ENCODE measurements at places on chromosomes 16 and 17.

DNA sequence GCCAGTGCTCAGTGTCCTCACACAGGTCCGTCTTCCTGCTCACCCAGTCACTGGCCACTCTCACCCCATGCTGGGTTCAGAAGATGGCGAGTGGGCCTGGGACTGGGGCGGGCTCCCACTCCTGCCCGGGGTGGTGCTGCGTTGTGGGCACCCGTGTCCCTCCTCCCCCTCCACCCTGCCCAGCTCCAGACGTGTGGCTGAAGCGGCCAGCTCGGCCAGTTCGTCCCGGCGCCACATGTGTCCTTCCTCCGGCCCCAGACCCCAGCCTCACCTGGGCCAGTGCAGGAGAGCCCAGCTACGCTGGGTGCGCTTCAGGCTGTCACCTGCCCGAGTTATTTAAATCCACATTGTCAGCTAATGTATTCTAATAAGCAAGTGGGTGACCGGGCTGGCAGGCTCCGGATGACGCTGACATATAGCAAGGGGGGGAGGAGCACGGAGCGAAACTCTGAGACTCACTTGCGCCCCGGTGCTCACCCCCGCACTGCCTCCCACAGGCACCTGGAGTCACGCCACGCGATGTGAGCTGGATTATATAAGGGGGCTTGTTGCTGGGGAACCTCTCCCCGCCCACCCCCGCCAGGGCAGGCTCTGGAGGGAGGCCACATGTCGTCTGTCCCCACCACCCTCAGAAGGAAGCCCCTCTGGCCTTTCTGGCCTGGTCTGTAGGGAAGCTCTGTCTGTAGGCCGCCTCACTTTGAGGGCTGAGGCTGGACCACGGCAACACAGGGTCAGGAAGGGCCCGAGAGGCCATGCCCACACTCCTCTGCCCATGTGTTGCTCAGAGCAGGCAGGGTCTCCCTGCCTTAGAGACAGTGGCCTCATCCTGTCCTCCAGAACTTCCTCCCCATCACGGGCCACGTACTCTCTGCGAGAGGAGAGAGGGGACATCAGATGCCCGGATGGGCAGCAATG, 7.1 kb upstream of the BAIAP2 start:
- DNase-seq: peak; percentile 33

DNA sequence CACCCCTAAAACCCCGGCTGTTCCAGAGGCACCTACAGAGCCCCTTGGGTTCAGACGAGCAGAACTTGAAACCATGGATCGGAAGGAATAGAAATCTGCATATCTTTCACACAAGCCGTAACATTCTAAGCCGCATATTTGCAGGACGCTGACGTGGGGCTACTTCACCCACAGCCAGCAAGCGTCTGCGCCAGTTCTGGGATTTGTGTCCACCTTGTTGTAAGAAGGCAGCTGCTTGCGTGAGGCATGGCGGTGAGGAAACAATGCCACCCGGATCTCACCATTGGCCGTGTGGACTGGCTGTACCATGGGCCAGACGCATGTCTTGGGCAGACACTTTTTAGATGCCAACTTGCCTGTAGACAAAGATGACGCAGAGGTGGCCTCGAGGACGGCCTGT, 34.5 kb downstream of the TNFRSF13B start:
- DNase-seq: no peak

- DNase-seq: no peak
These were observed 6.0 kb downstream of the PDP2 start for GRCh38 chr16:66886321-66886720.

- DNase-seq: no peak
These were observed 580.4 kb upstream of the HSBP1 start for GRCh38 chr16:83227336-83227735.

Data from stimulated activated CD4-positive, alpha-beta T cell treated with anti-CD3 and anti-CD28 coated beads, Interleukin-2, amount 100 ng/mL, for 24 hours (primary cell).